Dorsolateral prefrontal cortex (tissue), 122 donors: ENCODE measurements at places on chromosomes 1 and 21.

- no peak for DNase-seq
Measured at GRCh38 chr1:41617336-41617735, 132.9 kb upstream of the EDN2 start.

DNA sequence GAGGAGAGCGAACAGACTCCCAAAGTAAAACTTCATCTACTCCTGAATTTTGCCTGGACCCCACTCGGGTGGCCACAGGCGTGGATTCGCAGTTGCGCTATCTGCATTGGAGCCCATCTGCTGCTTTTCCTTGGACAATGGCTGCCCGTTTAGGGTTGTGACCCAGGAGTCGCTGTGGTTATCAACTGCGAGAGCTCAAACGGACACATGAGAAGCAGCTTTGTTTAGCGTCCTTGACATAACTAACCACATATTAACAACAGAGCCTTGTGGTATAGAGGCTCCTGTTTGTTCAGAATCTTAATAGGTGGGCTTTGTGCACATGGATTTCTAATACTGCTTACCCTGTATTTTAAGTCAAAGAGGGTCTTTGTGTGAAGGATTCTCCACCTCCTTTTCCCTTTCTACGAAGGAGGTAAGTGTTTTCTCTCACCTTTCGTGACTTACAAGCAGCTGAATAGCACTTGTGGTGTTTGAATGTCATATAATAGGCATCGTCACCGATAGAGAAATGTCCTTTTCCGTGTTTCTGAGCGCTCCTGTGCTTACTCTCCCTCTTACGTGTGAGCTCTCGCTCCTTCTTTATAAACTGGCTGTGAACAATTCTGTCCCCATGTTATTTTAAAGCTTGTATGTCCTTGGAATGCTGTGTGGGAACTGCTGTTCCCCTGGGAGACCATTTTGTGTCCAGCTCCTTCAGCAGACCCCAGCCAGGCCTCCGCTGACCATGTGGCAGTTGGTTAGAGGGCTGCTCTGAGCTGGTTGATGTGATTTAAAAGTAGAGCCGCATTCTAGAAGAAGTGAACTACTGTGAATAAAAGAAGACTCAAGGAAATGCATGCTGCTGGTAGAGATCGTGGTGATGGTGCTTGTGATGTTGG lies 441.4 kb downstream of the RPS6KC1 start:
- DNase-seq = no peak

- no peak for DNase-seq
Measured at GRCh38 chr1:151963288-151963687, 30.4 kb downstream of the S100A10 start.

- no peak for DNase-seq
Measured at GRCh38 chr1:203670594-203670993, 44.0 kb downstream of the ATP2B4 start.

DNA sequence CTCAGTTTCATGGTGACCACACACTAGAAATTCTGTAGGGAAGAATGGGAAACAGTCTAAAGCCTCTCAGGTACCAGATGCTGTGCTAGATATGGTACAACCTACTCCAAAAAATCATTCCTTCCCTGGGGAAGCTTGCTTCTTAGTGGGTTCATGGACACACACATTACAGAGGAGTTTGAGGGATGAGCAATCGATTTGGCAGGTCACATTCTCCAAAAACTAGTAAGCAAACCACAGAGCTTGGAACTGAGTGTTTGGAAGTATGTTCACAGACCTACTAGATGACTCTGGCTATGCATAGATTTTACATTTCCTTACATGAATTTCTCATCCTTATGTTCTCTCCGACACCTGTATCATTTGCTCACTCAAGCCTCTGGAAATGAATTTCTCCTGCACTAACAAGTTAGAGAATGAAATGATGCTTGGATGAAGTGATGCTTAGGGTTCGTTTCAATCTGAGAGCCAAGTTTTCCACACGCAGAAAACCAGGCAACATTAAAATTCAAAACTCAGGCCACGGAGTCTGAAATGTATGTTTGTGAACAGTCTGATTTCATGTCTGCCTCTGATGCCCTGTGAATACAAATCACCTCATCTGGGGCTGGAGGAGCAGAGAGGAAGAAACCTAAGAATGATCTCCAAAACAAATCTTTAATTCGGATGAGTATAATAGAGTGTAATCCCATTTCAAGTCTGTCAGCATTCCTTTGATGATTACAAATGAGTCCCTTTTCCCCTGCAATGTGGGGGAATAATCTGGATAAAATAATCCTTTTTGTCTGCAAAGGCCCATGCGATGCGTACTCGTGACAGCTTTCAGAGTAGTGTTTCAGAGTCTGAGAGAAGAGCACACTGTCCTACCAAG lies 11.0 kb downstream of the EVA1C start:
- DNase-seq = no peak

GRCh38 chr1:13595411-13595810 lies 11.8 kb downstream of the PDPN start:
- DNase-seq = no peak

DNA sequence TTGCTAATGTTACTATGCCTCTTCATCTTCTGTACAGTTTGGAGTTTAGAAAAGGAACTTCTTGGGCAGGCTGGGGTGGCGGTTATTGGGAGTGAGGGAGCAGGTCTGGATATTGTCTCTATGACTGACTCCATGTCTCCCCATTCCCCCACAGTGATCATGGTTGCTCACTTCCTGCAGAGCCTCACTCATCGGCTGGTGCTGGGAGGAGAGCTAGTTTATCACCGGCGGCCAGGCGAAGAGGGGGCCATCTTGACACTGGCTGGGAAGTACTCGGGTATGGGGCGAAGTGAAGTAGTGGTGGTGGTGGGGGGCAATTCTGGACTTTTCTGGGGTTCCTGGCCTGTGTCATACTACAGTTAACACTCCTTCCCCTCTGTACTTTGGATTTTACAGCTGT lies 2.2 kb downstream of the TOMM40L start:
- no peak for DNase-seq

DNA sequence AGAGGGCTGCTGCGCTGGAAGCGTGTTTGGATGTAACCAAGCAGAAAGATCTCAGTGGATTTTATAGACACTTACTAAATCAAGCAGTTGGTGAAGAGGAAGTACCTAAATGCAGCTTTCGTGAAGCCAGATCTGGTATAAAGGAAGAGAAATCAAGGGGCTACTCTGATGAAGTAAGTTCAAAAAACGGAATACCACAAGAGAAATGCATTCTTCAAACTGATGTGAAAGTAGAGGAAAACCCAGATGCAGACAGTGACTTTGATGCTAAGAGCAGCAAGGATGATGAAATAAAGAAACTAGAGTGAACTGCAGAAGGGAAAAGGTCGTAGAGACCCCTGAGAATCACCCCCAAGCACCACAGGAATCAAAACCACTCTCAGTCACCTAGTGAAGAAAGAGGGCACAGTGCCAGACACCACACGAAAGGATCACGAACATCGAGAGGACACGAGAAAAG lies 40.8 kb upstream of the NEXN start:
- no peak for DNase-seq

GRCh38 chr1:29437946-29438345 lies 201.6 kb downstream of the PTPRU start:
- DNase-seq = no peak

- DNase-seq = no peak
Measured at GRCh38 chr21:32122082-32122481, 156.8 kb downstream of the MIS18A start.

- DNase-seq = no peak
Measured at GRCh38 chr1:179955287-179955680, 674 bp downstream of the CEP350 start.

- no peak for DNase-seq
Measured at GRCh38 chr1:9045861-9046510, 19.8 kb upstream of the SLC2A7 start.

DNA sequence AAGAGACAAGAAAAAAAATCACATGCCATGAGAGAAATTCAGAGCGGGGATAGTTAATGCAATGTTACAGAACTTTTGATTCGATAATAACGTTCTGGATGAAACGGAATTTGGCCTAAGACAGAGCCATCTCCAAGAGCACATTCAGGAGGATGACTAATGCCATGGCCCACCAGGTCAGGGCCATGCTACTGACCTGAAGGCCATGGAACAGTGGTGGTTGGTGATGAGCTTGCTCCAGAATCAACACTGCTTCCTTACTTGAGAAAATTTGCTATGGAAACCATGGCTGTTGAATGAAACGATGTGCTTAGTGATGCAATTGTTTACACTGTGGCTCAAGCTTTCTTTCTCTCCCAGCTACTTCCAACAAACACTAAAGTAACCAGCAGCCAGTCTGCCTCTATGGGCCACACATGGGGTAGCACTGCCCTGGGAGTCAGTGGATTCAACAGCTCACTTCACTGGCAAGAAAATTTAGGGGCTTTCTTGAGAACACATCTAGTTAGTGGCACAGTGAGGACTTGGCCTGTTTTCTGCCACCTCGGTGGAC lies 299.1 kb downstream of the PCP4 start:
- no peak for DNase-seq

DNA sequence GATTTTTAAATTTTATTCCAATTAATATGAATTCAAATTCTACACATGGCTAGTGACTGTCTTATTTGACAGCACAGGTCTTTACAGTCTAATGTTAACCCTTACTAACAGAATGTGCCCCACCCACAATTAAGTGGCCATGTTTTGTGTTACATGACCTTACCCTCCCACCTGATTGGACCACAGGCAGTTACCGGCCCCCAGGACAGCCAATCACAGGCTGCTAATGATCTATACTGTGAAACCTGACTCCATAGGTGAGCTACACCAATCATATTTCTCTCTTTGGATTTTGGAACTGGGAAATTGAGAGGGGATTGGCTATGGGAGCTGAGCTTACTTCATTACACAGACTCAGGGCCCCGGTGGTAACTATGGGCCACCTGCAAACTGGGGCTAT lies 27.5 kb downstream of the ZP4 start:
- DNase-seq = no peak

DNA sequence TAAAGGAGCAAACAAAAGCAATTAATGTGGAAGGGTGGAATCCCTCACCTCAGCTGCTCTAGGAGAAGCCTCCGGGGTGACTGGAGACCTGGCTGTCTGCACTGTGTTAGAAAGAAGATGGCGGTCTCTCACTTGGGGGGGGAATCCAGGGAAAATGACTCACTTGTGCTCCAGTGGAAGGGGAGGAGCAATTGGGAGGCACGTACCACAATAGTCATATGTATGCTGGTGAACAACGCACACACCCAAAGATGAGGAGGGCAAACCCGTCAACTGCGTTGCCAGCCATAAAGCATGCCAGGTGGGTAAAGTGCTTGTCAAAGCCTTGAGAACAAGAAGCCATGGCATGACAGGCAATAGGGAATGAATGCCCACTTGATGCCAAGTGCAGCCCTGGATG lies 22.1 kb downstream of the PLEKHA6 start:
- no peak for DNase-seq

GRCh38 chr1:171501305-171502024 lies 16.1 kb downstream of the PRRC2C start:
- no peak for DNase-seq

DNA sequence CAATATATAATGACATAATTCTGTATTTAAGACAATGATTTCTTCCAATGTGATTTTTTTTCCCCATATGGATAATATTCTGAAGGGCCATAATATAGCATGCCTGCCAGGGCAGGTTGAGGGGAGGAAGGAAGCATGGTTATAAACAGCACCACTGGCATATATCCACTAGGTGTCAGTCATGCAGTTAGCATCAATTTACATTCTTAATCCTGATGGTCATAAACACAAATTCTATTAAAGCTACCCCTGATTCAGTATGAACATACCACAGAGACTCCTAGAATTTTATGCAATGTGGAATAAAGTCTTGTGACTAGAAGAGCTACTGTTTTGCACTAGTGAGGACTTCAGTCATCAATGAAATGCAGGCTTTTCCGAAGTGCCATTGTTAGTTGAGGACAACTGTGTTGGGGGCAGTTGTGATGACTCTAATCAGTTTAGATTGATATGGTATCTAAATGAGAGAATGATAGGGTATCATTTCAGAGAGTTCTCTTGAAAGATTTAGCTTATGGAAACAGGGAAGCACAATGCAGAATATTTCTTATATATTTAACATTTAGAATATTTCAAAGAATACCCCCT lies 342.7 kb upstream of the NR5A2 start:
- no peak for DNase-seq

DNA sequence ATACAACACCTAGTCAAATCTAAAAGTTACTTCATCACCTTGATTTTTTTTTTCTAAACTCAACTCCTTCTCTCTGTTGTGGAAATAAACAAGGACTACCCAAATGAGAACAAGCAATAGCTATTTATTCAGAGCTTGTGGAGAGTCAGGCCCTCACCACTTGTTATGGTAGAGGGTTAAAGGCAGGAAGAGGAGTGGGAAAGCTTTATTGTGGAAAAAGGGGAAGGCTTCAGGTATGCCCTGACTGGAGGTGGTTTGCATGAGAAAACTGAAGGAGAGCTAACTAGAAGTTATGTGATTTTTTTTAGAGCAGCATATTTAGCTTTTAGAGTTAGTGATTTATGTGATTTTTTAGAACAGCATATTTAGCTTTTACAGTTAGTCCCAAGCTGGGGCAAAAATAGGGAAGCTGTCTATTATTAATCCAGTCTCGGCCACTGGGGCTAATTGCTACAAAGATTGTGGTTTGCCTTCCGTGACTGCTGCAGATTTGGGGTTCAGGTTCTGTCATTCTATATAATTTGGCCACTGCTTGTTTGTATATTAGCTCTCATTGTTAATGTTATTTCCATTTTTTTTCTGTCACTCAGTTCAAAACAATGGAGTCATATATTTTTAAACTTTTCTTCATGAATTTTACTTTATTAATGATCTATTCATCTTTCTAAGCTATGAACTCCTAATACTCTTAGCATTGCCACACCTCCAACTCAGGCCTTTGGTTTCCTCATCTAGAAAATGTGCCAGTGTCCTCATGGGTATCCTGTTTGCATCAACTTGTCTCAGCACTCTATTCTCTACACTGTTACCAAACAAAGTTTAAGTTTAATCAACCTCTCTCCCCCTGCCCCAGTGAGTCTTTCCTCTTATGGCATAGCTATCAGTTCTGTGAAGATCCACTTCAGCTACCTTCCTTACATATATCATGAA lies 713.0 kb downstream of the BRINP3 start:
- no peak for DNase-seq

DNA sequence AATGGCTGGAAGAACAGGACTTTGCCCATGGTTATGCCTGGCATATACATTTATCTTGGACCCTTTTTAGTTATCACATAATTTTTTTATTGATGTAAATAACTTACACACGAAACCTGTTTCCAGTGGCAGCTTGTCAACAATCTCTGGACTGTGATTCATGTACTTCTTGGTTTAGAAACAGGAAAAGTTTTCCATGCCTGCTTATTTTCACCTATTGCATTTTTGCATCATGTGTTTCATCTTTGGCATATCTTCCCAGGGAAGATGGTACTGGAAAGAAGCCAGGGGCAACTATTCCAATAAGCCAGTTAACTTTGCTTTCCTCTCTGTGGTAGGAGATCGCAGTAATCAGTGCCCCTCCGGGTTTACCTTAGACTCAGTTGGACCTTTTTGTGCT lies 210.3 kb downstream of the TPR start:
- DNase-seq = no peak

GRCh38 chr1:65650682-65651081 lies 142.0 kb upstream of the PDE4B start:
- DNase-seq = no peak

GRCh38 chr1:161706482-161707347 lies at the start of gene FCRLA:
Gene FCRLA (plus strand): TSS chr1:161707229. CDS start chr1:161707265, 36 bp downstream.
- DNase-seq = no peak
